ENCODE measurements at places on chromosomes 4 and X. TPM values are rescaled to one million over a fixed set of nuclear protein-coding genes. Genes with fewer than 3 reads are reported as not detected.
A peak's percentile ranks its signal among the peaks of the same experiment; 100 is the strongest.

- H3K27ac ChIP-seq, result no peak overlapping the region
- no peaks in the 10 kb centered on the region for H3K36me3 ChIP-seq
- DNase-seq, result no peak
- H3K4me3 ChIP-seq, result no peak overlapping the region
These were observed 63.2 kb downstream of the BANK1 start for GRCh38 chr4:101853691-101854090.

The OR13H1 gene
- not detected for total RNA-seq

The GPRASP1 gene
- 4.1 TPM for total RNA-seq

DNA sequence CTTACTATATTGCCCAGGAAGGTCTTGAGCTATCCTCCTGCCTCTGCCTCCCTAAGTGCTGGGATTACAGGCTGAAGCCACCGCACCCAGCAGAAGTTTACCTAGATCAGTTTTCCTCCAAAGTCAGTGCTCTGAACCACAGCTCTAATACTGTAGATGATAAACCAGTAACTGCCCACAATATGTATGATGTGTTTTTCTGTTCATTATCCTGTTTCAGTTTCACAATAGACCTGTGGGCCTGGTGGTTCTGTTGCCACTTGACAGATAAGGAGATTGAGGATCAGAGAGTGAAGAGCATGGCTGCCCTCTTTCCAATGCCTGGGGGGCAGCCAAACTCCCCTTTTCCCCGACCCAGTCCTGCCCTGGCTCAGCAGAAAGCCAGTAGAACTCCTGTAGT lies 87.0 kb downstream of the EFNB1 start:
- peaks cover 2% of the 10 kb centered on the region for H3K27me3 ChIP-seq
- DNase-seq, result no peak
- no peak overlapping the region for H3K4me3 ChIP-seq
- H3K4me1 ChIP-seq, result no peaks in the 10 kb centered on the region

DNA sequence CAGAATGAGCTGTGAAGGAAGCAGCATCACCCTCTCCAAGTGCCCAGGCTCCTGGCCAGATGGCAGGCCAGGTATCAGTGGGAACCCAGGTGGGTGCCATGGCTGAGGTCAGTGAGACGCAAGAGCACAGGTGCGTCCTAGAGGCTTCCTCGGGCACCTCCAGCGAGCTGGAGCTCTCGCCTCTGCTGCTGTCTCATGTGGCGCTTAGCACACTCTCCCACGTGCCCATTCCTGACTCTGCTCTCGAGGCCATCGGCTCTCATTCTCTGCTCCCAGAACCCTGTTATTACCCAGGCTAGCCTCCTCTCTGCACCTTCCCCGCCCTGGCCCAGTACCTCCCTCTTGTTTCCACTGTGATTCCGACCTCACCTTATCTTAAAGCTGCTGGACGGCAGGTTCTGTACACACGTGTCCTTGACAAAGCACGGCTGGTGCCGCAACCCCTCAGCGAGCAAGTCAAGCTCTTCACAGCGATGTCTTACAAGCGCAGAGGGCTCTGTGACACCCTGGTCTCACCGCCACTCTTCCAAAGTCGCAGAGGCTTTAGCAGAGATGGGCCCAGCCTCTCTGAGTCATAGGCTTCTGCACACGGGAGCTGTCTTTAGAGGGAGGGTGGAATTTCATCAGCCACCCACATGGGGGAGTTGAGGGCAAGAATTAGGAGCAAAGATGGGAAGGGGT lies 15.4 kb upstream of the MSANTD1 start:
- no peak for DNase-seq
- H3K4me3 ChIP-seq, result no peak overlapping the region
- H3K4me1 ChIP-seq, result no peaks in the 10 kb centered on the region

DNA sequence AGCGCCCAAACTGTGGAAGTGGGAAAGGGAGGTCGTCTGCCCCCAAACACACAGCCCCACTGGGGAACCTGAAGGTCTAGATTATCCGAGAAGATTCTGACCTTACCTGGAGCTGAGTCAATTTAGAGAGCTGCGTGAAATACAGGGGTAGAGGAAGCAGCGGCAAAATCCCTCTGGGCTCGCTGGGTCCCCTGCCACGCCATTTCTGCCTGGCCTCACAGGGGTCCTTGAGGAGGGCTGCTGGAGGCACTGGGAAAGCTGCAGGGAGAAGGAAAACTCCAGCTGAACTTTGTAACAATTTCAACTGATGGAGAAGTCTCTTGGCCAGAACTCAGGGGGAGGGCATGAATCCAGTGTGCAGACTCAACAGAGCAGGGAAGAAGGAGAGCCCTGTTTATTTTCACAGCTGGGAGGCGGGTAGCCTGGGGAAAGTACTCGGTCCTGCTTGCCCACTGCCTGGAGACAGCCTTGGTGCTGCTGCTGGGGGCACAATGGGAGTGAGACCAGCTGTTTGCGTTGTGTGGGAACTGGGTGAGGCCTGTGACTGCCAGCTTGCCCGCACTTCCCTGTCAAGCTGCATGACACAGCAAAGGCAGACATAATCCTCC lies 93.2 kb upstream of the MAPK10 start:
- DNase-seq, result no peak
- H3K36me3 ChIP-seq, result no peaks in the 10 kb centered on the region
- H3K27me3 ChIP-seq, result peaks cover 11% of the 10 kb centered on the region
- no peaks in the 10 kb centered on the region for H3K4me1 ChIP-seq
- H3K4me3 ChIP-seq, result no peak overlapping the region
- H3K27ac ChIP-seq, result no peak overlapping the region

The KIAA0232 gene
- 16.5 TPM for total RNA-seq

GRCh38 chr4:155179216-155179615 lies 29.2 kb upstream of the NPY2R start:
- no peaks in the 10 kb centered on the region for H3K27me3 ChIP-seq
- H3K4me3 ChIP-seq, result no peak overlapping the region
- no peaks in the 10 kb centered on the region for H3K4me1 ChIP-seq

The TGIF2LX gene
- not detected for total RNA-seq

DNA sequence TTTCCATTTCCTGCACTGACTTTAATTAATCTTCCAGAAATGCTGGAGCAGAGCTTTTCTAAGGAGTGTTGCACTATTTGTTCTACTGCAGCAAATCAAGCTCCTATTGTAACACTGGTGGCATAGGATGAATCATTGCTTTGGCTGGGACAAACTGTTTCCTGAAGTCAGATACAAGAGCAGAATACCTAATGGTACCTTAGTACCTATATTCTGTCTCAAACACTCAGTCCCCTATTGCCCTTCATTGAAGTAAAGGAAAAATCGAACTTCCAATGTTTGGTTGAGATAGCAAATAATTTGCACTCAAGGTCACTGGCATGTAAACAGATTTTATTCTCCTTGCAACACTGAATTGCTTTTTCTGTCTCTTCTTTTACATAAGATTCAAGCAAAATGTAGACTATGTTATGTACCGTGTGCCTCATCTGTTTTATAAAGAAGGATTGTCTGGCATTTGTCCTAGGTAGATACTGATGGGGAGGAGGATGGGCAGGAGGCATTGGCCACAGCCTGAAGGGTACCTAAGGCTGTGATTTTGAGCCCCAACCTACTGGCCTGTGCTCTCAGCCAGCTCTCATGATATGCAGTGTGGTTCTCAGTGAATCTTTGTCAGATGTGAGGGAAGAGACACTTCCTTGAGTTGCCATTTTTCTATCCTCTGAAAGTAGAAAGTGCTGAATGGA lies 141.6 kb downstream of the AASDH start:
- H3K36me3 ChIP-seq, result no peaks in the 10 kb centered on the region
- peaks cover 6% of the 10 kb centered on the region for H3K27me3 ChIP-seq
- H3K4me3 ChIP-seq, result no peak overlapping the region
- H3K27ac ChIP-seq, result no peak overlapping the region
- DNase-seq, result no peak
- no peaks in the 10 kb centered on the region for H3K4me1 ChIP-seq

The VEGFC gene
- not detected for total RNA-seq

- peaks cover 7% of the 10 kb centered on the region for H3K27me3 ChIP-seq
- no peak overlapping the region for H3K4me3 ChIP-seq
- no peaks in the 10 kb centered on the region for H3K4me1 ChIP-seq
- H3K36me3 ChIP-seq, result no peaks in the 10 kb centered on the region
- no peak overlapping the region for H3K27ac ChIP-seq
These were observed 56.2 kb downstream of the SMIM20 start for GRCh38 chr4:25970226-25970675.

DNA sequence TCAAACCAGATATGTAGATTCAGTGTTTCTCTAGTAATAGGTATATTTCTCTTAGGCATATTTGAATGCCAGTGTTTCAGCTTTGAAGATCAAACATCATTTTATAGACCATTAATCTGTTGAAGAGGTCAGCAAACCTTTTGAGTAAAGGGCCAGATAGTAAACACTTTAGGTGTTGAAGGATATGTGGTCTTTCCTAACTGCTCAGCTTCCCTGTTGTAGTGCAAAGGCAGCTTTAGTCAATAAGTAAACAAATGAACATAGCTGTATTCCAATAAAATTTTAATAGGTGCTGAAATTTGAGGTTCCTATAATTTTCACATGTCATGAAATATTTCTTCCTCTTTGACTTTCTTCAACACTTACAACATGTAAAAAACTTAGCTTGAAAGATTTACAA lies 201.6 kb downstream of the ADGRL3 start:
- no peak overlapping the region for H3K4me3 ChIP-seq
- H3K36me3 ChIP-seq, result no peaks in the 10 kb centered on the region
- H3K27ac ChIP-seq, result no peak overlapping the region
- H3K27me3 ChIP-seq, result no peaks in the 10 kb centered on the region
- H3K4me1 ChIP-seq, result no peaks in the 10 kb centered on the region

The PAGE5 gene
- total RNA-seq, result 0.68 TPM

The ATP2B3 gene
- total RNA-seq, result not detected

- no peak overlapping the region for H3K4me3 ChIP-seq
- H3K27ac ChIP-seq, result no peak overlapping the region
- DNase-seq, result no peak
- H3K4me1 ChIP-seq, result peaks cover 6% of the 10 kb centered on the region
These were observed 4.3 kb downstream of the ESX1 start for GRCh38 chrX:104250470-104250869.

DNA sequence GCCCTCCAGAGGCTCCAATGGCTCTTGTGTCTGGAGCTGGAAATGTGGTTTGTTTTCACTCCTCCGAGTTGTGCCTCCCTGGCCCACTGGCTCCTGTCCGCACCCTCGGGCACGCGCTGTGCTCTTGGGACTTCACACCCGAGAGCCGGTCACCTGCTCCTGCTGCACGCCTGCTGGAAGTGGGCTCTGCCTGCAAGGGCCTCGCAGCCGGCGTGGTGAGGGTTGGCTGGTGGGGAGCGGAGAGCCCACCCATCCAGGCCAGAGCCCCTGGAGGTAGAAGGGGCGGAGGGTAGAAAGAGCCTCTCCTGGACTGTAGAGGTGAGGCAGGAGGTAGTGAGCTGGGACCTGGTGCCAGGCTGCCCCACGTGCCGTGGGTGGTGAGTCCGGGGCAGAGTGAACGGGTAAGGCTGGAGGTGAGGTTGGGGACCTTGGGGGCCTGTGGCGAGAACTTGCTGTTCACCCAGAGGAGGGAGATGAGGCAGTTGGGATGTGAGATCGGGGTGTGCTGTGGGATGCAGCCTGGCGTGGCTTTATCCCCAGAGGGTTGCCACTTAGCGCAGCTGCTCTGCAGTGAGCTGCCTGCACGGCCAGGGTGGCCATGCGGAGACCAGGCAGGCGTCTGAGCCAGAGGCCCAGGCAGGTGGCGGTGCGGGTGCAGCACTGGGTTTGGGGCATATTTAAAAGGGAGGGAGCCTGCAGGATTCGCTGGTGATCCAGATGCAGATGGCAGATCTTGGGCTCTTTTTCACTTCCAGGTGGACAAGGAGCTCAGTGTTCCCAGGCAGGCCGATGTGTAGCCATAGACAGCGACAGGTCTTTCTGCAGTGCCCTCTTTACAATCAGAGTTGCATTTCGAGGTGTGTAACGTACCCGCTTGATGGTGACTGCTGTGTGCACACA lies 48.8 kb downstream of the PCGF3 start:
- H3K27me3 ChIP-seq, result no peaks in the 10 kb centered on the region
- H3K4me1 ChIP-seq, result no peaks in the 10 kb centered on the region
- H3K27ac ChIP-seq, result no peak overlapping the region
- no peak overlapping the region for H3K4me3 ChIP-seq
- H3K36me3 ChIP-seq, result peaks cover 9% of the 10 kb centered on the region

DNA sequence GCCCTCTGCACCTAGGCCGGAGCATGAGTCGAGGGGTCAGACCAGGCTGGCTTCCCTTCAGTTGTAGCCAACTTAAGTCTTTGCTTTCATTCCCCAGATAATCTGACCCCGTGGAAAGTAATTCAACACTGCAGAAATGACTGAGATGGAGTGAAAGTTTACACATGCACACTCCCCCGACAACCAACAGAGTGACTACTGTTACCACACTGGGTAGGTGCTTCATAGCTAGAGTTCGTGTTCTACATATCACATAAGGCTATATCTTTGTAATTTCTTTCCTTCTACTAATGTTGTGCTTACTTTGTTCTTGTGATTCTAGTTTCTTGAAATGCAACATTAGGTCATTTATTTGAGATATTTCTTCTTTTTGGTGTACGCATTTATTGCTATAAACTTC lies 7.2 kb upstream of the CTAG2 start:
- H3K36me3 ChIP-seq, result no peaks in the 10 kb centered on the region
- H3K27ac ChIP-seq, result no peak overlapping the region
- H3K4me3 ChIP-seq, result no peak overlapping the region
- H3K4me1 ChIP-seq, result peaks cover 6% of the 10 kb centered on the region
- H3K27me3 ChIP-seq, result no peaks in the 10 kb centered on the region

- no peak for DNase-seq
- H3K4me3 ChIP-seq, result no peak overlapping the region
- peaks cover 15% of the 10 kb centered on the region for H3K4me1 ChIP-seq
These were observed 82.7 kb downstream of the RAPGEF2 start for GRCh38 chr4:159185591-159186023.

DNA sequence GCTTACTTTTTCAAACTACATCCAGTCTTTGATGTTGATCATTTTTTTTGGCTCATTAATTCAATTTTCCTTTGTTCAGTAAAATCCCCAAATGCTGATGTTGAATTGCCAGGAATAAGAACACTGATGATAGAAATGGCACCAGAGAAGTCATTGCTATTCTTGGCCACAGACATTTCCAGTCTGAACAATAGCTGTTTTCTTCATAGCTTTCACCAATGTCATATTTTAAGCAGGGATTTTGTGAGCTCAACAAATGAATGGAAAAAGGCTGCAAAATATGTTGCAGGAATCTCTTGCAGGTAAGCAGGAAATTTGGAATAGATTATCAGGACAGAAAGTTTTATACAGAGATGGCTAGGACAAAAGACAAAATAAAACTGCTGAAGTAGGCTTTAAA lies 40.5 kb upstream of the GLRB start:
- no peak overlapping the region for H3K4me3 ChIP-seq
- no peak for DNase-seq
- no peaks in the 10 kb centered on the region for H3K36me3 ChIP-seq
- H3K27ac ChIP-seq, result no peak overlapping the region
- no peaks in the 10 kb centered on the region for H3K4me1 ChIP-seq

DNA sequence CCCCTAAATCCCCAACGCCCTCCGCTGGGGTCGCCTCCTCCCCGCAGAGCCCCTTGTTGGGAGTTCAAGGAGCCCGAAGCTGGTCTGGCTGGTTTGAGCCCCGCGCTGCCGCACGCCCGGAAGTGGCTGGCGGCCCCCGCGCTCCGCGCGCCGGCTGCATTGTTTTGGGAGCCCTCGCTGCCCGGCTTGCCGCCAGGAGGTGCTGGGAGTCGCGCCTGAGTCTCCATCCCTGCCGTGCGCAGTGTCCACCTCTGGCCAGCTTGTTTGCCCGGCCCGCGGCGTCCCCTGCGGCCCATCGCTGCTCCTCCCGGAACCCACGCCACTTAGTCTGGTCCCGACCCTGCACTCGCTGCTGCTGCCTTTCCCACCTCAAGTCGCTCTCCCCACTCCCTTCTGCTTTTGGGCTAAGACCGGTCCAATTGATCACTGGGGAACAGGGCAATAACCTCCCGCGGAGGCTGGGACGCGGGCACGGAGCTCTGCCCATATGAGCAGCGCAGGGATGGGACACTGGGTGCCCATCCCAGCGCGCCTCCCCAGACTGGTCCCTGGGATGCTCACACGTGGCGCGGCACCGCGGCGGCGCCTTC lies 2.2 kb upstream of the SFRP2 start:
- peaks cover 87% of the 10 kb centered on the region for H3K27me3 ChIP-seq
- no peaks in the 10 kb centered on the region for H3K36me3 ChIP-seq
- peak; percentile 53 for DNase-seq
- peaks cover 30% of the 10 kb centered on the region for H3K4me1 ChIP-seq
- peak overlapping the region; percentile 63 for H3K4me3 ChIP-seq
- H3K27ac ChIP-seq, result no peak overlapping the region

Measured in activated CD4-positive, alpha-beta memory T cell treated with anti-CD3 and anti-CD28 coated beads for 36 hours (primary cell).